AG09309 (cell line): ENCODE measurements at places on chromosomes 5 and 9.

- DNase-seq, result no peak
These were observed 48.1 kb downstream of the PAX5 start for GRCh38 chr9:36985769-36986467.

DNA sequence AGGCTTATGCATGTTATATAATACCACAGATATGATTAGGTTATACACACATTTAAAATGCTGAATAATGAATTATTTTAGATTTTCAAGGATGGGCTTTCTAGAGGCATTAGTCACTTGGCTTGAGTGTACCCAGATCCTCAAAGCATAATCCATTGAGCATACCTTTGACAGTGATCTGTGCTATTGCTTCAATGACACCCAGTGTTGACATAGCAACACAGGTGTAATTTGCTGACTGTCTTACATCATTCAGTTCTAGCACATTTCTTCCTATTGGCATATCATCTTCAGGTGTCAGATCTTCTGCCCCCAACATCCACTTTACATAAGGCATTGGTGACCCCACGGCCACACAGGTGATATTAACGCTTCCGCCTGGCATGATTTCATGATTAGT lies 721.5 kb upstream of the DMAC1 start:
- no peak for DNase-seq

- no peak for DNase-seq
These were observed 7.2 kb upstream of the SLC31A2 start for GRCh38 chr9:113143432-113144227.

GRCh38 chr9:5586391-5586802 lies 42.5 kb upstream of the RIC1 start:
- DNase-seq, result peak; percentile 38

GRCh38 chr5:6825678-6826244 lies 112.5 kb downstream of the TENT4A start:
- no peak for DNase-seq

- DNase-seq, result no peak
These were observed 34.9 kb upstream of the LECT2 start for GRCh38 chr5:135989686-135990085.
